ENCODE measurements at places on chromosomes 5 and 9. TPM values are rescaled to one million over a fixed set of nuclear protein-coding genes. Genes with fewer than 3 reads are reported as not detected.

- DNase-seq = no peak
Observed at GRCh38 chr9:120946259-120946658, 19.7 kb upstream of the TRAF1 start.

- DNase-seq = no peak
Observed at GRCh38 chr9:26033336-26033735, 355.1 kb upstream of the TUSC1 start.

GRCh38 chr9:21779397-21779796 is 23.0 kb upstream of the MTAP start:
- DNase-seq = no peak

GRCh38 chr5:62326302-62326701 is 20.3 kb downstream of the KIF2A start:
- no peak for DNase-seq

C5orf46 gene
- polyA plus RNA-seq = 13.4 TPM

LHX6 gene
- polyA plus RNA-seq = not detected

Data from BJ (cell line).